BE2C (cell line): ENCODE measurements at places on chromosomes 5 and 9.

GRCh38 chr5:89722538-89722937, 687.0 kb downstream of the CETN3 start:
- DNase-seq: no peak

DNA sequence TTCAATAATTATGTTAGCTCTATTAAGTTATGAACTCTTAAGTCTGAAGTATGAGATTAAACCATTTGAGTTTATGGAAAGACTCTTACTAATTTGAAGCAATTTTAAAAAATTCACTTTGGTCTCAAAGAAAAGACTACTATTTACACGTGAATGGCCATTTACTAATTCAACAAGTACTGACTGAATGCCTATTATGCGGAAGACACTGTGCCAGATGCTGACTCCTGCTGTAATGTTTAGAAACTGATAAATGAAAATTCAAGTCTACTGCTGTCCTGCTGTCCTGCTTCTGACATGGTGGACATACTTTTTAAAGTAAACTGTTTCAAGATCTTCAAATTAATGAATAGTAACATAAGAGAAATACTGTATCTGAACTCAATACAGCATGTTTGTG, 116.2 kb downstream of the MPDZ start:
- no peak for DNase-seq

DNA sequence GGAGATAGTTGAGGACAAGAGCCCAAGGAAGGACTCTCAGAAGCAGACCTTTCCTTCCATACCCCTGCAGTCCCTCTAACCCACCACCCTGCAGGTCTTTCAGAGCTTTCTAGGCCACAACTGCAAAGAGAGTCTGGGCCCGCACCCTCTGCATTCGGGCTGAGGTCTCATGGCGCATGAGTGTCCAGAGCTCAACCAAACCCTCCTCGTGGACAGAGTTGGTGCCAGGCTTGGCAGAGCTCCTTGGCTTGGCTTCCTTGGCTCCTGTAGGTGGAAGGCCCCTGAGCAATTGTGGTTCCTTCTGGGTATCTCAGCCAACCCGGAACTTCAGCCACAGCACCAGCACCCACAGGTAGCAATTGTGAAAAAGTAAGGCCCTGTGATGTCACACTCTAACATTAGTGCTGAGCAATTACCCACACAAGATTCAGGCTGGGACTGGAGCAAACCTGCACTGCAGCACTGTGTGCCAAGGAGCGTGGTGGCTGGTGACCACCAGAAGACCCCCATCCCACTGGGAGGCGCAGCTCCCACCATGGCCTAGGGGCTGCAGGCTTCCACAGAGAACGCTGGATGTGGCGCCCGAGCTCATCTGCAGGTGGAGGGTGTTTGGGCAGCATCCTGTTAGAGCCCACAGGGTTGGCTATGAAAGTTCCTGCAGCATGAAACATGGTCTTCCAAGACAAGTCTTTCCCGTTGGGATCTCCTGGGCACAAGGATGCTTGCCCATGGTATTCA, 38.8 kb downstream of the FOXI1 start:
- DNase-seq: no peak

GRCh38 chr9:14532456-14533115, 160.6 kb downstream of the ZDHHC21 start:
- DNase-seq: no peak

DNA sequence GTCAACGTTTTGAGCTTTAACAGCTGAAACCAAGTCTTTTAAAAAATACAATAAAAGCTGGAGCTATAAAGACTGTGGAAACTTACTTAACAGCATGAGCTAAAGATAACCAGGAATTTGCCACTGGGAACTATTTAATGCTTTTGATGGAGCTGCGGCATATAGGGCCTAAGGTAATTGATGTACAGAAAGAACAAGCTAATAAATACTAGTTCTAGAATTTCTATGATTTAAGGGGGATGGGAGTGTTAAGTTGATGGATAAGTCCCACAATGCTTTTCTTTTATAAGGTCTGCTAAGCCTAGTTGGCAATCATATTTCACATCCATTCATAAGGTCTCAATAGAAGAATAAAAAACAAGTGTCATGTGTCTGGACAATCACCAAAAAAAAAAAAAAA, 334.0 kb upstream of the DMAC1 start:
- DNase-seq: no peak

- no peak for DNase-seq
Observed at GRCh38 chr9:7216004-7216841, 458.4 kb downstream of the KDM4C start.

DNA sequence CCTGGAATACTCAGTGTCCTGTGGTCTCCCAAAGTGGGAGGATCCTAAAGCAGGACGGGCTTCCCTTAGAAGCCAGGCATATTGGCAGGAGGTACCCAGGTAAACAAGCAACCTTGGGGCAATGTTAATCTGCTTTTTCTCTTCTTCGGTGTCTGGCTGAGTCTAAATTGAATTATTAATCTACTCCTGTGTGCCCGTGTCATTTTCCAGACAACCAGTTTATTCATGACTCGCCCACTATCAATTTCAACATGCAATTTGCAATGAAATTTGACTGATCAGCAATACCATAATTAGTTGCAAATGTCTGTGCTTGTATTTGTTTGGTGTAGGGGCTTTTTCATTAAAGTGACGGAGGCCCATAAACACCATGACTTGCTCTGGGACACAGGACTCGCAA, 32.9 kb upstream of the JADE2 start:
- peak; percentile 41 for DNase-seq

DNA sequence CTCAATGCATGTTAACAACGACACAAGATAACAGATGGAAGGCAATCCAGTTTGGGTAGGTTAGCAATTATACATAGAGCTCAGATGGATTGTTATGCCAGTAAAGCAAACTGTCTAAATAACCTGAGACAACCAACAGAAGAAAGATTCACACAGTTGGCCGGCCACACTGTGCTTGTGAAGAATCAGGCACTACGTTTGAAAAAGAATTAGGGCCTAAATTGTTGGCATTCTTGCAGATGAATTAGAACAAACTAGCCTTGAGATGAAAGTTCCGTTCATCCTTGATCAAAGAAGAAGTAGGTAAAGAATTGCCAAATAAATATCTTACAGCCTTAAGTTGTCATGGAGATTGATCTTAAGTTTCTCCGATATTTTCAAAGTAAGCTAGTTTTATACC, 210.6 kb downstream of the CDH18 start:
- no peak for DNase-seq

GRCh38 chr9:35091536-35091935, 4.9 kb downstream of the PIGO start:
- DNase-seq: no peak

GRCh38 chr5:163193886-163194285, 243.5 kb upstream of the CCNG1 start:
- DNase-seq: no peak

DNA sequence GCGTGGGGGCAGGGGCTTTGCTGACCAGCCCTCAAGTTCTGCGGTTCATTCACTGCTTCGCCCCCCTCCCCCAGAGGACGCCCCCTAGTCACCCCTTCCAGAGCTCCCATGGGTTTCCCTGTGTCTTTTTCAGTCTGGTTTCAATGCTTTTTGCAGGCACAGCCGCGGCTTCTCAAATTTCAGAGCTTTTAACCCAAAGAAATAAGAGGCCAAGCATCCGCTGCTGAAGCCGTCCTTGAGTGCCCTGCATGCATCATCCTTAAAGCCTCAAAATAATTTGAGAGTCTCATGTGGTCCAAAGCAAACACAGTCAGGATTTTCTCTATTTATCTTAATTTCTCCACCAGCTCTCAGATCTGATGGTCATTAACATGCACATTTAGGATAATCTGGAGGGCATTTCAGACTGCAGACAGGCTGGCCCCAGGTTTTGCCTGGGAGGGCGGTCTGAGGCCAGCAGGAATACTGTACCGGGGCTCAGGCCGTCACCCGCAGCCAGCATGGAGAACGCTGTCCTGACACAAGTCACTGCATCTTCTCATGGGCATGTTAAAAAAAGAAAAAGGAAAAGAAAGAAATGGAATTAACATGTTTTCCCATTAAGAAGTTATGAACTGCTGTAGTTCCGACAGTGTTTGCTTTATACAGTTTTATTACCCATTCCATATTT, 420.8 kb upstream of the IRX4 start:
- no peak for DNase-seq

DNA sequence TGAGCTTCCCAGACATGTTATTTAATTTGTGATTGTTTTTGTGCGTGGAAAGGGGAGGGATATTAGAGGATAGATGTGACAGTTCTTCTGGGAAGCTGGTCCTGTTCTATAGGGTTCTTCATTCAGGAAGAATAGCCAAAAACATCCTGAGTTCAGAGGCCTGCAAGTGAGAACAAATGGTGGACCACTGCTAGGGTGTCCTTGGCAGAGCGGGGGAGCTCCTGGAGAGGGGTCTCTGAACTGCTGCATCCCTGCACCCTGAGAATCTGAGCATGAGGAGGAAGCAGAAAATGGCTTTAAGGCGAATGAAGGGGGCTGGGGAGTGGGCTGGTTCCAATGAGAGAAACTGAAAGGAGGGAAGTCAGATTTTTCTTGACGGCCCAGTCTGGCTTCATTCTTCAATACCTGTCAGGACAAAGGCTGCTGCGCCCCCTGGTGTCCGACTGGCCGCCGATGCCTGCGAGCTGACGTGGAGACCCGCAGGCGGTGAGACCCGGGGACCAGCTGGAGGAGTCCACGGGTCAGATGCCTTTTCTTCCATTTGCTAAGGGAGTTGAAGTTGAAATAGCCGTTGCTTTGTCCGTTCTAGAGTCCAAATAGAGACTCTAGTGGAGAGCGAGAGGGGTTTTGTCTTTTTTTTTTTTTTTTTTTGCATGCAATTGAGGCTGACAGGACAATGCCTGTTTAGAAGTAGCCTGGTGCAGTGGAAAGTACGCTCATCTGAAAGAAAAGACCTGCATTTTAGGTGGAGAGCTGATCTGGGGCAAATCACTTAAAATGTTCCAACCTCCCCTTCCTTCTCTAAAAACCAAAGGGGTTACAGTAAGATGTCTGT, 39.5 kb upstream of the NFIB start:
- DNase-seq: peak; percentile 94

DNA sequence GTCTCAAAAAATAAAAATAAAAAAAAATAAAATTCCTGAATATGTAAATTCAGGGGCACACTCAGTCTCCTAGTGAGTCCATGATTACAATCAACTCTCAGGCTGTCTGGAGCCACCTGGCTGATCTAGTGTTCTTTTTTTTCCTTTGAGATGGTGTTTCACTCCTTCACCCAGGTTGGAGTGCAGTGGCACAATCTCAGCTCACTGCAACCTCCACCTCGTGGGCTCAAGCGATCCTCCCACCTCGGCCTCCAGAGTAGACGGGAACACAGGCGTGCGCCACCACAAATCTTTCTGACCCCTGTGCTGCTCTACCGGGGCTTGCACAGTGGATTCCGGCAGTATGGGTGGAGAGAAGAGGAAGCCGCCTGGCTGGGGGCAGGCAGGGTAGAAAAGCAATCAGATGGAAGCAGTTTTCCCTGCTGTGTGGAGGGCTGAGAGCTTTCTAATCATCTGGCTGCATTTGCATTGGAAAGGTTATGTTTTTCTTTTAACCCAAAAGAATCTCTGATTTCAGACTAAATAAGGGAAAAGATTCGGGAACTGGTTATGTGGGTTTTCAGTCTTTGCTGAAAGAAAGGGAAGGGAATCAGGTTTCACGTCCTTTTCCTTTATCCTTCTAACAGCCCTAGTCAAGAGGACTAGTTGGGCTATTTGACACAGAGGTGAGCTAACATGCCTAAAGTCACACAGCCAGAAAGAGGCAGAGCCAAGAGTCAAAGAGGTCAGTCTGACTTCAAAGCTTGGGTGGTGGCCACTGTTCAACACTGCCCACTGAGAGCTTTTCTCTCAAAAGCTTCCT, 26.3 kb upstream of the CORO2A start:
- no peak for DNase-seq

DNA sequence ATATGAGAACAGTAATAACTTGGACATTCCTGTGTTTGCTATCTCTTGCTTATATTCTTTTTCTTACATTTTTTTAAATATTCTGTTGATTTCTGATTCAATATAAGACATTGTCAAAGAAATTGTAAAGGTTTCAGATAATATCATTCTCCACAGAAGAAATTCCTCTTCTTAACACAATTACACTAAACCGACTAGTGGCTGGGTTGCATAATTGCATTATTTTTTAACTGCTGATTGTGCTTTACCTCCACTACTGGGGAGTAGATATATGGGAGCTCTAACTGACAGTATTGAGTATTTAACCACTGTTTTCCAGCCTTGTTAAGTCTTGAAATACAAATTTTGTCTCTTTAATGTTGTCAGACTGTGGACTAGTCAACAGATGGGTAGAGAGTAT, 723.8 kb upstream of the EDIL3 start:
- DNase-seq: no peak

- no peak for DNase-seq
Observed at GRCh38 chr5:14727928-14728458, 63.5 kb downstream of the OTULIN start.

GRCh38 chr5:133559960-133560359, 52.4 kb downstream of the FSTL4 start:
- no peak for DNase-seq

- no peak for DNase-seq
Observed at GRCh38 chr5:171264843-171265242, 44.2 kb upstream of the TLX3 start.

- no peak for DNase-seq
Observed at GRCh38 chr5:140641716-140642115, 2.5 kb downstream of the TMCO6 start.

DNA sequence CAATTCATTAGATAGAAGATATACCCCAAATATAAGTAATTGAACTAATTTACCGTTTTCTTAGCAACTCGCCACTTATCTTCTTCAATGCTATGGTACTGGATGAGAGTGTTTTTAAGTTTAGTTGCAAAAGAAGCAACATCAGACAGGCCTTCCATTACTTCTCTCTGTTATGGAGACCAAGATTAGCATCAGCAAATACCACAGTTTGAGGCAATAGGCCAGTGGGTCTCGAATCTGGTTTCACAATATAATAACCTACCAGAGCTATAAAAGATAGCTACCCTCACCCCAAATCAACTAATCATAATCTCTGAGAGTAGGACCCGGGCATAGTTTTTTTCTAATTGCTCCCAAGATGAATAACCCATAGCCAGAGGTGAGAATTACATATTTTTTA, 5.1 kb downstream of the STARD4 start:
- DNase-seq: no peak

- peak; percentile 60 for DNase-seq
Observed at GRCh38 chr5:98796197-98796972, 22.9 kb downstream of the RGMB start.

DNA sequence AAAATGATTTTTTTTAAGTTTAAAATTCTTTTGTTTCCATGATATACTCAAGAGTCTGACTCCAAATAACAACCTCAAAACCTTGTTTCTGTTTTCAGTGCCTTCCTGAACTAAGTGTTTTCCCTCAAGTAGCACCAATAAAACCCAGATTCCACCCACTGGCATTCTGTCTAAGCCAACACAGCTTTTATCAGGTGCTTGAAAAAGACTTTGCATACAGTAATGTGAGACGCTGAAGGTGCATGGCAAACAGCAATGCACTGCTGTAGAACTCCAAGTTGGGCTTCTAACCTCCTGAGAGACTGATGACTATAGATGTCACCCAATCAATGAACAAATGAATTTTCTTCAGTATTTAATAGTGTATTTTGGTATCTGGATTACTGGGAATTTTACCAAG, 95.7 kb downstream of the NFIB start:
- DNase-seq: no peak
